ENCODE measurements at places on chromosomes 5 and 9.

GRCh38 chr5:81825237-81825636 lies 74.3 kb upstream of the SSBP2 start:
- DNase-seq, result peak; percentile 82

GRCh38 chr9:32839013-32839885 lies 55.9 kb downstream of the TMEM215 start:
- no peak for DNase-seq

DNA sequence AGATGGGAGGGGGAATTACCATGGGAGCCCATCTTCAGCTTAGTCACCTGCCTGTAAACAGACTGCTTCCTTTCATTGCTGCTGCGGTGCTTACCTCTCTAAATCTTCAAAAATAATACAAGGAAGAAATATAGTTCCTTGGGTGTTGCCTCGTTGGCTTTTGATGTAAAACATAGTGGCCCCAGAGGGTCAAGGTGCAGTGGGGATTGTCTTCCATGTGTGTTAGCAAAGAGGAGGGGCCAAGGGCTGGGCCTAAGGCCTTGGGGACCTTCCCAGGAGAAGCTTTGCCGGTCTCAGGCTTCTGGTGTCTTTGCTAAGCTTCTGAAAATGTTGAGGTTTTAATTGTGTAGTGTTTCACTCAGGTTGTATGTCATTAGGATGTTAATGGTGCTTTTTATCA lies 90.0 kb downstream of the PDE8B start:
- no peak for DNase-seq

GRCh38 chr5:54547711-54548250 lies 30.2 kb downstream of the SNX18 start:
- DNase-seq, result peak; percentile 78

DNA sequence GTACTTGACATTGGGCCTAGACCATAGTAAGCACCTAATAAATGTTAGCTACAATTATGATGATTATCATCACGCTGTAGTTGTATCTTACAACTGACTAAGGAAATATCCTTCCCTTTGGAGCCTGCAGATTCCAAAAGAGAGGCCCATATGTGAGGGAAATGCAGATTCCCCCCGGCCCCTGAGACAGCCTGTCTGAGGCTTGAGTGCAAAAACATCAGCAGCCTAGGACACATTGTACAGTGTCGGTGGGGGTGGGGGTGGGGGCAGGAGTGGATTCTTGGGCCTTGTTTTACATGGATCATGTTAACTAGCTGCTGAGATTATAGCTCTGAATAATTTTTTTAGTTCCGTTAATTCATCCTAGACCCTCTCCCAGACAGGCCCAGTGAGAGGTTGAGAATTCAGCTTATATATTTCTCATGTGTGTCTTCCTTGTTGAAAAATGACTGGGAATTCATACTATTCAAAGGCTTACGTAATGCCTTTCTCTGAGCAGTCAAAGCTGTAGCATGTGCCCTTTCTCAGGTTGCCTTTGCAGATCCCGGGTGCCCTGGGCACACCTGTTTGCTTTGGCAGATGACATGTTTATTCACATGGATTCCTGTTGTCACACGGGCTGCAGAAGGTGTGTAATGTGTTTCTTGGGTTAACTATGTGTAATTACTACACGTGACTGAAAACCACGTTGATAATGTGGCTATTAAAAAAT lies 262.8 kb downstream of the NR3C1 start:
- DNase-seq, result no peak

DNA sequence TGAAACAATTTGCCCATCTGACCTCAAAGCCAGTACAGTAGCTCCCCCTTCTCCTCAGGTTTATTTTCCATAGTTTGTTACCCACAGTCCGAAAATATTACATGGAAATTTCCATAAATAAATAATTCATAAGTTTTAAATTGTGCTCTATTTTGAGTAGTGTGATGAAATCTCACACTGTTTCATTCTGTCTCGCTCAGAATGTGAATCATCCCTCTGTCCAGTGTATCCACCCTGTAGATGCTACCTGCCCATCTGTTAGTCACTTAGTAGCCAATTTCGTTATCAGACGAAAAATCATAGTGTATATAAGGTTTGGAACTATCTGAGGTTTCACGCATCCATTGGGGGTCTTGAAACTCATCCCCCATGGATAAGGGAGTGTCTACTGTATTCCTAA lies 100.7 kb upstream of the IL7R start:
- no peak for DNase-seq

- DNase-seq, result no peak
These were observed 23.5 kb upstream of the LPCAT1 start for GRCh38 chr5:1547236-1547635.

GRCh38 chr9:25702536-25702935 lies 24.3 kb upstream of the TUSC1 start:
- no peak for DNase-seq

DNA sequence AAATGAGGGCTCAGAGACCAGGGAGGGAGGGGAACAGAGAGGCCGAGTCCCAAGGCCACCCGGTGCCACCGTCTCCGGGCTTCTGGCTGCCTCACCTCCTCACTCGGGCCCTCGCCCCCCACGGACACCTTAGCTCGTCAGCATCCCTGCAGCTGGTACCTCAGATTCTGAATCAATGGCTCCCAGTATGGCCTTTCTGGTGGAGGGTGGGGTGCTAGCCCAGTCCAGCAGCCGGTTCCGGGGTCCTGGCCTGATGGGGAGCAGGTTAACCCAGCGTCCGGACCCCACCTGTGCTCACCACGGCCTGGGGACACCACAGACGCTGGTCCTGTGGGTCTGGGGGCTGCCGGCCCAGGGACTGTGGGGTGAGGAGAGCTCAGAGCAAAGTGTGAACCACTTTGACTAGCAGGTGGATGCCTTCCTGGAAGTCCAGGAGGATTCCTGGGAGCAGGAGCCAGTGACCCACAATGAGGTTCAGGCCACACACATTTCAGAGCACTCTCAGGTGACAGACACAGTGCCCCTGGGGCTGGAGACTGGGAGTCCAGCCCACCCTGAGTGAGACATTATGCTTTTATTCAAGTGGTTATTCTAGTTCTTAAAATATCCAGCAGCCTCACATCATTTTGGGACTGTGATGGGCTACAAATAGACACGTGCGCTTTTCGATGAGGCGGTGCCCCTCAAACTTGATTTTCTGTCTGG lies 53.3 kb downstream of the AHRR start:
- no peak for DNase-seq

DNA sequence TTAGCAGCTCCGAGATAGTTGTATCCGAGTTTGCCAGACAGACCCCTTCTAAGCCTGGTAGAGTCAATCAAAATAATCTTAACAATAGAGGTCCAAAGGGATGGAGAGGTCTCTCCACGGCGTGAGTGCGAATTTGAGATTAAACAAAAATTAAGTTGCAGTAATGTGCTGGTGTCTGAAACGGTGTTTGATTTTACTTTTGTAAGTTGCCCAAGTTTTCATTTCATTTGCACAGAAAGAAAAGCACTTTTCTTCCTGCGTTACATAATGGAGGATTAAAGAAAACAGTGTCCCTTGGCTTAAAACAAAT lies 1.2 kb downstream of the IRX1 start:
- no peak for DNase-seq

GRCh38 chr9:71583792-71584191 lies 184.5 kb downstream of the CEMIP2 start:
- DNase-seq, result no peak

DNA sequence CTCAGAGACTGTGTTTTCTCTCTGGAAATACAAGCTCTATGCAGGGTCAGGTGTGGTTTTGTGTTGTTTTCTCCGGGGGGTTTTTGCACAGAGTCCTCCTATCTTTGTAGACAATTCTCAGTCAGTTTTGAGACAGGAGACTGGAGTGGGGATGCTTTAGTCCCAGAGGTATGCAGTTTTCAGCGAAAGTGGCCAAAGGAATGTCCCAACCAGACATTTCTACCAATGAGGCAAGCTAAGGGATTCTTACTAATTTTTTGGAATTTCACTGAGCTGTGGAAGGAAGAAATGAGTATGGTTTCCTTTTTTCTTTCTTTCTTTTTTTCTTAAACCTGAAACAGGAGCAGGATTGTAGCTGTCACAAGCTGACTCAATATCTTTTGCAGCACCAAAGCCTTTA lies 35.3 kb upstream of the PLPP1 start:
- DNase-seq, result peak; percentile 81

- peak; percentile 58 for DNase-seq
These were observed 267.3 kb downstream of the MLLT3 start for GRCh38 chr9:20355022-20355421.

DNA sequence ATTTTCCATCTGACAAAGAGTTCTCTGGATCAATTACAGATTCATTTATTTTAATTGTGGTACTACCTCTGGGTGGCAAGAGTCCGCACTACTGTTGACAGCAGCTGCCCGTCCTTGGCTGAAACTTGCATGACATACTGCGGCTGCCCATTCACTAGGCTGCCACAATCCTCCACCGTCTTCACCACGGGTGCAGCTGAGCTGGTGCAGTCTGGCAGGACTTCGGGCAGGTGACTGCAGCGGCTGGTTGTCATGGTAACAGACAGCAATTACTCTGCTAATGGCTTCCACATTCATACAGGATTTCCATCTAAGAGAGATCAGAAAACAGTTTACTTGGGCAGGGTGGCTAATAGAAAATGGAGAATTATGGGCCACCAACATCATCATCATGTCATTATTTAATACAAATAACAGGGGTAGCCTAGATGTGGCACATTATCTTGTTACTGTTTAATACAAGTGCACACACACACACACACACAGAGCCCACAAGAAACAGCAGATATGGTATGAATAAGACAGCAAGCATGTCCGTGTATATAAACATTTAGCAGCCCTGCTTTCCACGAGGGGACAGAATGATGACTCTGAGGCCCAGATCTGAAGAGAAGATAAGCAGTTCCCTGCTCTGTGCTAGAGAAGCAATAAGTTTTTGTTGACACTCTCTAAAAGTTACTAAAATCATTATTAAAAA lies 112.3 kb downstream of the MARCHF3 start:
- no peak for DNase-seq

GRCh38 chr5:116686438-116686837 lies 111.8 kb upstream of the SEMA6A start:
- DNase-seq, result no peak

DNA sequence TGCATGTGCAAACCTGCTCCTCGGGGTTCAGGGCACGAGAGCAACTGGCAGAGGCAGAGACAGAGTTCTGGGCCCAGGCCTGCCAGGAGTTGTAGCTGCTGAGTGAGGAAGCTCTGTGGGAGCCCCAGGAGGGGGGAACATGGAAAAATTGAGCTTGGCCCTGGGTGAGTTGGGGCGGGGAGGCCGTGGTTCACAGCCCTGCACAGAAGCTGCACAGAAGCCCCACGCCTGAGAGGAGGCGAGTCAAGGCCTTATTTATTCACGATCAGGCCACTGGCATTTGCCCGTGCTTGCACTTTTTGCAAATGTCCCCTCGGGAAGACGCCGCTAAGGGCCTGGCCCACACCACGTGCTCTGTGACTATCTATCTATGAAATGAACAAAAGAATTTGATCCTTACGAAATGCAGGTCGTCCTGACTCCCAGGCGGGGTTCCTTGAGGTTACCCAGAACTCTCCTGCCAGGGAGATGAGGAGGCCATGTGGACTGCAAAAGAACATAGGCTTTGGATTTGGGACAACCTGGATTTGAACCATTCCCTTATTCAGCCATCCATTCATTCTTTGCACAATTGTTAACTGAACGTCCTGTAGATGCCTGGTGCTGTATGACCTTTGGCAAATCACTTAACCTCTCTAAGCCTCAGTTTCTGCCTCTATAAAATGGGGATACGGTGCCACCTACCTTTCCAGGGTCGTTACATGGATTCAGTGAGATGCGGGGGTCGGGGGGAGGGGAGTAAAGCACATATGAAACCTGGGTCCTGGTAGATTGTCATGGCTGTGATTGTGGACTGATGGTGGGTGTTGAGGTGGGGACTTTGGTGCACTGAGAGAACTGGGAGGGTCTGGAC lies 17.9 kb downstream of the COL27A1 start:
- DNase-seq, result peak; percentile 30

DNA sequence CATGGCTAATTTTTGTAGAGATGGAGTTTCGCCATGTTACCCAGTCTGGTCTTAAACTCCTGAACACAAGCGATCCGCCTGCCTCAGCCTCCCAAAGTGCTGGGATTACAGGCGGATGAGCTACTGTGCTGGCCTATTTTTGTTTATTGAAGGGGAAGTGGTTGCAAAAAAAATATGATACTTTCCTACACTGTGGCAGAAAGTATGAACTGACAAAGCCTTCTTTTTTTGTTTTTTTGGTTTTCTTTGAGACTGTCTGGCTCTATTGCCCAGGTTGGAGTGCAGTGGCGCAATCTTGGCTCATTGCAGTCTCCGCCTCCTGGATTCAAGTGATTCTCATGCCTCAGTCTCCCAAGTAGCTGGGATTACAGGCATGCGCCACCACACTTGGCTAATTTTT lies 50.9 kb downstream of the OSTF1 start:
- DNase-seq, result no peak

DNA sequence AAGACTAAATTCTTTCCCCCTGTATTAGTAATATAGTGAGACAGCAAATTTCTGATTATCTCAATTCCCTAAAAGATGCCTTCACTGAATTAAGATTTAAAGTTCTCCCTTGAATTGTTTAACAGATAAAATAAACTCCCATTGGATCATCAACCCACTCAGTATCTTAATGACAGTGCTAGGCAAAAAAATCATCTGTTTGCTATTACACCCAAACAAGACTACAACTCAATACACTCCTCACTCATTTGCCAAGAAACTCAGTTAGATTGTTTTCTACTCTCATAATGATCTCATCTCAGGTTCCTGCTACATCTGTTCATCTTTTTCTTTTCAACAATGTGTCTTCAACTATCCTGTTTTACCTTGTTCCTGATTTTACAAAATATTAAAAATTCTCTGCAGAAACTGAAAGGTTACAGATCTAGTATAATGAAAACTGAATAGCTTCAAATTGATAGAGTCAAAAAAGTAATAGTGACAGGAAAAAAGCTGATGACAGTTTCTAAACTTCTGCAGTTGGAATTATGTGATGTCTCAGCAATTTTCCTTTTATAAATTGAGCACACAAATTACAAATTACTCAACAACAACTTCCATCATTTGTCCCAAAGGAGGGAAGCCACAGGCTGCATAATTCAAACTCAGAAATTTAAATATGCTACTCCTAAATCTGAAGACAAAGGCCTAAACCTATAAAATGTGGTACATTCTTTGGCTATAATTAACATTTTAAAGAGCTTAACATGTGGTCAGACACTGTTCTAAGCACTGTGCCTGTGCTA lies 39.4 kb downstream of the HOMER1 start:
- DNase-seq, result peak; percentile 27

All from AG08395 (cell line).